Psoas muscle (tissue), 8 donors: ENCODE measurements at places on chromosomes 4 and X.

DNA sequence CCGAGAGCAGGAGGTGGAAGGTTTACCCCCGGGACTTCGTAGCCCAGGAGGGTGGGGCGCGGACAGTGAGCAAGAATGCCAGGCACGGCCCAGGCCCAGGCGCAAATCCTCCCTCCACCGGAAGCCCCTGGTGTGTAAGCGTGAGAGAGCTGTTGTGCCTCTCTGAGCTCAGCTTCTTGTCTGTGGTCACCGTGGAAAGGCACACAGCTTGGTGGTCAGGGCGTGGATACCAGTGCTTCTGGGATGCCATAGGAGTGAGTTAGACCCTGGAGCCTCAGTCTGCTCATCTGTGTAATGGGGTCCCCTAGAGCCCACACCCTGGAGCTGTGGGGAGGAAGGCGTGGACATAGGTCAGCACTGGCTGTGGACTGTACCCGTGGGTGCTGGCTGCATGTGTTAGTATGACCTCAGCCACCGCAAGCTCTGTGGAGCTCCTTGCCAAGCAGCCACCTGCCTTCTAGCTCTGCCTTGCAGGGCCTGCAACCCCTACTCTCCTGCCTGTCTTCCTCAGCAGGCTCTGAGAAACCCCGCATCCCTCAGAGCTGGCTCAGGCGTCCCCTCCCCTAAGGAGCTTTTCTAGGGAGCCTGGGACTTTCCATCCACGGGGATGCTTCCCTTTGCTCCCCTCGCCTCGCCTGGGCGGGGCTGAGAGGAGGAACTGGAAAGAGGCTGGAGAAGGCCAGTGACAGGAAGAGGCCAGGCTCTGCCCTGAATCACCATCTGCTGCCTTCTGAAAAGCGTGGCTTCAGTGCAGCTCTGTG is 28.0 kb upstream of the AFAP1 start:
- peak; percentile 67 for DNase-seq

DNA sequence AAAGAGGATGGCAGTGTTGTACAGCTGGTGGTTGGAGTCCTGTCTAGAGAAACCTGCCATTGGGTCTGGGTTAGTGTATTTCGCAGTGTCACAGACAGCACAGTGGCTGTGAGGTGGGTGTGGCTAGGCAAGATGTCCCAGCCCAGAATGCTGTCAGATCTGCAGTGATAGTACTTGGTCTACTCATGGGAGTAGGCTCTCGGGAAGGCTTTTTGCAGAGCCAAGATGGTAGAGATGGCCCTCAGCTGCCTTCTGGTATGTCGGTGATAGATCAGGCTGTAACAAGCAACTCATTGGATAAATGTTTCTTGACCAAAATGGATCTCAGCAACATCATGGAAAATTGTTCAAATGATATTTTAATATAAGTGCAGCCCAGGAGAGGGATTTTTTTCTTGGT is 84.3 kb upstream of the WDR1 start:
- no peak for DNase-seq

- no peak for DNase-seq
Measured at GRCh38 chr4:14149176-14150053, 521.9 kb upstream of the BOD1L1 start.

DNA sequence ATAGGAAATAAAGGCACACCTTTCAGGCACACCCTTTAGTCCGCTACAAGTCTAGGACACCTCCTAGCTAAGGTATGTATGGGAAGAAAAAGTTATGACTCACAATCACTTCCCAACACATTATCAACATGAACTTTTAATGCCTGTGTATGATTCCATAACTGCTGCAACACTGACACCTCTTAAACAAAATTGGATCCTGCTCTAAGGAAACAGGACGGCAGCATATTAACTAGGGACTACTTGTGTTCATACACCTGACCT is 2.4 kb upstream of the PPP3CA start:
- no peak for DNase-seq

DNA sequence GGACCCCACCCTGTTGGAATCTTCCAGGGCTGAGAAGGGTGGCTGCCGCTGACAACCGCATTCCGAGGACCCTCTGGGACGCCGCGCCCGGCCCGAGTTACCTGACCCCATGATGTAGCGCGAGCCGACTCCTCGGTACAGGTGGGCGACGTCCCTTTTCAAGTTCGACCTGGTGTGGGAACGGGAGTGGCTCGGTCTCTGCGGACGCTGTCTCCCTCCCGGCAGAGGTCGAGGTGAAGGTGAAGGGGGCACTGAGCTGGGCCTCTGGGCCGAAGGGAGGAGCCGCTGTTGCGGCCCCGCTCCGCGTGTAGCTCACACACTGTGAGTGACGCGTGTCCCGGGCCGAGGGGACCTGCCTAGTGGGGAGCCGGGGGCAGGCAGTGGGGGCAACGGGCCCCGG is 4.5 kb downstream of the GTPBP6 start:
- peak; percentile 11 for DNase-seq

GRCh38 chrX:1389181-1389992 is 2.5 kb downstream of the SLC25A6 start:
- peak; percentile 22 for DNase-seq

- DNase-seq: no peak
Measured at GRCh38 chr4:147332091-147332490, 148.8 kb upstream of the EDNRA start.

DNA sequence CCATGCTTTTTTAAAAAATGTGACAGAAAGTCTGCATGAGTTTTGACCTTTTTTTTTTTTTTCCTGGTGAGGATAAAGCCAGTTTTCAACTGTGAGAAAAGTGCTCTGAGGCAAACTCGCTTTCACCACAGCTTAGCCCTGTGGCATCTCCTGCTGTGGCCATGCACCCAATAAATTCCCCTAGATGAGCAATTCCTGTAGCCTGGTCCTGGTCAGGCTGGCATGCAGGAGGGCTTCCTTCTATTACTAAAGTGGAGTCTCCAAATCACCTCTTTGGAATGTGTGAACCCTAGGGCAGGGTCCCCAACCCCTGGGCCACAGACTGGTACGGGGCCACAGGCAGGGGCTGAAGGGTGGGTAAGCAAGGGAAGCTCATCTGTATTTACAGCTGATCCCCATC is 265.4 kb downstream of the RAPGEF2 start:
- no peak for DNase-seq

DNA sequence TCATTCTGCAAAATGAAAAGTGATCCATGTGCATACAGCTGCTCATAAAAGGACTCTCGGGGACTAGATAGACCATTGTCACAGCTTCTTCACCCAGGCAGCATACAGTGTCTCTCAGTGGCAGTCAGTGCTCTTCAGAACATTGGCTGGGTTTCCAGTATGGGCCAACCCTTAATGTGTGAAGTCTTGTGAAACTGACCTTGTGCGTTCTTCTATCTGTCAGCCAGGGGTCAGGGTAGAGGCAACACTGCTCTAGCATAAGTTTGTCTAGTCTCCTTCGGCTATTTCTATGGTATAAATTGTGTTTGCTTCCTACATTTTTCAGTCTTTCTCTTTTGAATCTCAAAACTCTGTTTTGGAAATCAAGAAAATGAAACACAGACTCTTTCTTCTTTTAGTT is 37.0 kb upstream of the SMIM31 start:
- no peak for DNase-seq

DNA sequence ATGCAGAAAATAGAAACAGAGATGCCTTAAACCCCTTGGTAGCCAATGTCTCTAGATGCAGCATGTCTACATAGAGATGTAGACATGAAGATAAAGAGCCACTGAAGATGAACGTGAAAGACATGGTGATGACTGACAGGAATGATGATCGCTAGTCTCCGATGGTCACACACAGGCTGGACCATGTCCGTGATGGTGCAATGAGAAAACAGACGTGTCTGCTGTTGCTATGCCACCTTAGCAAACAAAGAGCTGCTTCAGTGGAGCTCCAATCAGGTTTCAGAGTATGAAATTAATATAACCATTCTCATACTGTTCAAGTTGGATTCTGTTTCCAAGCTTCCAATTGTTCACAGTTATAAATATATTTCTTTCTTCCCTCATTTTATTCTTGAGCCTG is 256.5 kb downstream of the CAMK2D start:
- DNase-seq: no peak

- DNase-seq: no peak
Measured at GRCh38 chrX:25202827-25203226, 187.1 kb upstream of the ARX start.

DNA sequence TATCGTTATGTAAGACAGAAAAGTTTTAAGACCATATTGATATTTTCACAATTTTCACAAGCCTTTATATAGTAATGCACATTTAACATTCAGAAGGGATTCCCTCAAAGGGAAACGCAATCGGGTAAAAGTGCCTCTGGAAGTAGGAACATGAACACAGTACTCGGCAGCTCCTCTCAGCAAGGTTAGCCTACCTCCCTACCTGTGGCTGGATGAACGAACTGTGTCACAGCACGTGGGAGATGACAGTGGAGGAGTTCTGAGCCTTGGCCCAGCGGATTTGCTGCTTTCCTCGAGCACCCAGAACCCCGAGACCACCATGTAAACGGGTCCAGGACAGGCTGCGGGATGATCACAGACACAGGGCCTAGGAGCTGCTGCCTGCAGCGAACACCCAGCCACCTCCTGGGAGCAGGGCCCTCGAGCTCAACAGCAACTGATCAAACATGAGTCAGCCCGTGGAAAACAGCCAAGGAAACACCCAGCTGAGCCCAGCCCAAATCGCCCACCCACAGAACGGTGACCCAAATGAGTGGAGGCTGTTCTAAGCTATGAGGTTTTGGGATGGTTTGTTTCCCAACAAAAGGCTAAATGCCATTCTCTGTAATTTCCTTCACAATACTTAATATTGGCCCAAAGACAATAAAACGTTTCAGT is 30.4 kb downstream of the FAT1 start:
- peak; percentile 66 for DNase-seq

DNA sequence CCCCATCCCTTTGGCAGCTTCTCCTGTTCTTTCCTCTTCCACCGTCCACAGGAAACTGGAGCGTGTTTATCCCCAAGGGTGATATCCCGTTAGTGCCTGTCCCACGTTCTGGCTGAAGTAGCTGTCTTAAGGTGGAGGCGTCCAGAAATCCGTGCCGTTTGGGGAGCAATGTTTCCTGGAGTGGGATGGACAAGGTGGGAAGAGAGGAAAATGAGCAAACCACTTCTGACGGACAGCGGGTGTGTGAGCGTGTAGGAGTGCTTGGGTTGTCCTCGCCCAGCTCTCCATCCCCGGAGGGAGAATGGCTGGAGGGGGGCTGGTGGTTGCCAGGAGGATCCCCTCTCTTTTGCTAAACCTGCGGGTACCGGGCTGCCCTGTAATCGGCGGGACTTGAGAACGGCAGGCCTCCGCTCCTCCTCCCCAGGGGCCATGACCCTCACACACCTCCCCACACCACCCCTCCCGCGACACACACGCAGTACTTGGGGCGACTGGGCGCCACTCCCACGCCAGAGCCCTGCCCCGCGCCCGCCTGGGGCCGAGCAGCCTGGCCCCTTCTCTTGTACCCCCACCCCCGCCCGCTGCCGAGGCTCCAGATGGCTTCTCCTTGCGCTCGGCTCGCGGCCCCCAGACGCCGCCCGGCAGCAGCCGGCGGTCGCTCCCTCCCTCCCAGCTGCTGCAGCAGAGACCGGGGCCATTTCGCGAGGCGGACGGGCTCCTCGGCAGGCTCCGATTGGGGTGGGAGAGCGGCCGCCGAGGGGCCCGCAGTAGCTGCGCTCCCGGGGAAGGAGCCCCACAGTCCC is 13.9 kb upstream of the PRDM8 start:
- DNase-seq: peak; percentile 43

DNA sequence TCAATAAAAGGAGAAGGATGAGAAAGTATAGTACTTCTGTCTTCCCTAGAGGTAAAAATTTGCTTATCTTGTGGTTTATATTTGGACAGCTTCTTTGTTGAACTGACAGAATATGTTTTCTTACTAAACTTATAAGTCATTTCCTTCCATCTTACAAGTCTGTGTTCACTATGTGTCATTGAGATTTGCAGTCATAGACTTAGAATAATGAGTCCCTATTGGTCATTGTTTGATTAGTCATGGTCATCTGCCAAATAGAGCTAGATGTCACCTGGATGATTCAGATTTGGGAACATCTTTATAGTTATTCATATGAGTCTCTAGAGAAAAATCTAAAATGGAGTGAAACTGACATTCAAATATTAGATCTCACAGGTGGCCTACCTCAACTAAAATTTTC is 51.5 kb downstream of the SPATA18 start:
- DNase-seq: no peak

GRCh38 chrX:149499766-149500165 is 5.3 kb downstream of the IDS start:
- no peak for DNase-seq

DNA sequence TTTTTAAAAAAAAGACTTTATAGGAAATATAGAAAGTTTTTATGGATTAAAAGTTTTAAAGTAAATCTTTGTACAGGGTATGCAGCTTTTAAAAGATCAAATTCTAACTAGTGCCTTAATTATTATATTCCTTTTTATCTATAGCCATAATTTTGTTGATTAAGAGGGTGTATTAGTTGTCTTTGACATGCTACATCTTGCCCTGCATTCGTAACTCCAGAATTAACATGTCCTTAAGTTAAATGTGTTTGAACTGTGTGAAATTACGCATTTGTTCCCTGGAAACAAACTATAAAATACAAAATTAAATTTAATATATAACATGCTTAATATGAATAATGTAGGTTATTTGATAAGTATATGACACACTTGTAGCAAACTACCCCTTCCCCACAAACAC is 66.3 kb downstream of the PTPN13 start:
- DNase-seq: no peak

GRCh38 chrX:152635941-152636340 is 1.8 kb upstream of the GABRQ start:
- no peak for DNase-seq

DNA sequence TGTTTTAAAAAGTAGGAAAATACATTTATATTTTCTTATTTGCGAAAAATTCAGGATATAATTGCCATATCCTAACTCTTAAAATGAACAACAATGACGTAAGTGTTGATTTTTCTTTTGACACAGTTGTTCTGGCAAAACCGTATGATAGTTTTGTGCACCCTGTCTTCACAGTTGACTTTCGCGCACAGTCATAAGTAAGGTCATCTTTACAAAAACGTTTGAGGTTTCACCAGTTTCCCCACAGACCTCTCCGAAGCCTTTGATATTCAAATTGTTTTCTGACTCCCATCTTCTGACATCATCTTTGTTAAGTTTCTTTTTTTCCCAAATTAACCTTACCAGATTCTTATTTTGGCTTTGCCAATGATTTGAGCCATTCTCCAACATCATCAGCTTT is 48.1 kb upstream of the ATXN3L start:
- DNase-seq: no peak

- DNase-seq: no peak
Measured at GRCh38 chrX:50211510-50211909, 6.9 kb downstream of the CCNB3 start.

DNA sequence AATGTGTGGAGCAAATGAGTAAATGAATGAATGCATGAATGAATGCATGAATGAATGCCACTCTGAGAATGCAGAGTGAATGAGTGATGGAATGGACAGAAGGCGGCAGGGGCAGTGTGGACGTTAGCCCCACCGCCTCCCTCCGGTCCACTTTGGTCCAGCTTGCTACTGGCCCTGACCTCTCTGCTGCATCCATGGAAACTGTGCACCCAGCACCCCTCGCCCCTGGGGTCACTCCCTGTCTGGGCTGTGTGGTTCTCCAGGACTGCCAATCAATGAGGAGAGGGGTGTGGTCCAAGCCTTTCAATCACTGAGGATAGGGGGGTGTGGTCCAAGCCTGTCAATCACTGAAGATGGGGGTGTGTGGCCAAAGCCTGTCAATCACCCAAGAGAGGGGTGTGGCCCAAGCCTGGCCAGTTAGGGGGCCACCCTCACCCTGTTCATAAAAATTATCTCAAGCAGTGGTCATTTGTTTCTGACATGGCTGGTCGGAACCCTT is 39.2 kb upstream of the ASMTL start:
- DNase-seq: no peak

GRCh38 chrX:72041871-72042851 is 89.6 kb downstream of the RTL5 start:
- DNase-seq: no peak
